Naive B cell (primary cell): ENCODE measurements at places on chromosomes 11 and 22.

DNA sequence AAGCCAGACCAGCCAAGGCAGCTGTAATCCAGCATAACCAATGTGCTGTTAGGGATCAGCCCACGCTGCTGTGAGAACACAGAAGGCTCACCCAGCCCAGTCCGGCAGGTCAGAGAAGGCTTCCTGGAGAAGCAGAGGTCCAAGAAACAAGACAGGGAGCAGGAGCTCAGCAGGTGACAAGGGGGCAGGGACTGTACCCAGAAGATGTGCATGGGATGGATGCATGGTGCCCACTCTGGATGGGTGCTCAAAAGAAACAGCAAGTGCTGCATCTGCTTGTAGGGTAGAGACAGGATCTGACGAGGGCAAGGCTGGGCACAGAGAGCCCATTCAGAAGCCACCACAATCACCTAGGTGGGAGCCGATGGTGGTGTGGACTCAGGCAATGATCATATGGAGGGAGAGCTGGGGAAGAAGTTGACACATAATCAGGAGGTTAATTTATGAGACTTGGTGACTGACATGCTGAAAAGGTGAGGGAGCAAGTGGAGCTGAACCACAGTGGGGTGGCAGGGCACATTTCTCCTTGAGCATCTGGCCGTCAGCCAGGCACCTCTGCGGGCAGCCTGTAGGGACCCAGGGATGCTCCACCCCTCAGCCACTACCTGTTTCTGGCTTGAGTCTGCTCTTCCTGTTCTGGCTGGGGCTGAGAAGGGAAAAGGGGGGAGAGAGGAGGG, 102.3 kb upstream of the DRD2 start:
- DNase-seq: no peak

- DNase-seq: no peak
Observed at GRCh38 chr22:39504071-39504470, 2.0 kb downstream of the MIEF1 start.

DNA sequence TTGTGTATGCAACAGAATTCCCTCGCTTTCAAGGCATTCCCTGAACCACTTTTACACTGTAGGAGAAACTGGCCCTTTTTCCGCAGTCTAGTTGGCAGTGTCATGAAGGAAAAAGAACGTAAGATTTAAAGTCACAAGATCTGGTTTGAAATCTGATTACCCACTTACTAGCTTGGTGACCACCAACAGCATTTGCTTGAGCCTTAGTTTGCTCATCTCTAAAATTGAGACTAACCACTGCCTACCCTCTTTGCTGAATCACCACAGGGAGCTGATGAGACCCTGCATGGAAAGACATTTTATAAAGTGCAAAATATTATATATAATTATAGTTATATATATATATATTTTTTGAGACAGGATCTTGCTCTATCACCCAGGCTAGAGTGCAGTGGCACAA, 39.4 kb downstream of the SYTL2 start:
- no peak for DNase-seq

DNA sequence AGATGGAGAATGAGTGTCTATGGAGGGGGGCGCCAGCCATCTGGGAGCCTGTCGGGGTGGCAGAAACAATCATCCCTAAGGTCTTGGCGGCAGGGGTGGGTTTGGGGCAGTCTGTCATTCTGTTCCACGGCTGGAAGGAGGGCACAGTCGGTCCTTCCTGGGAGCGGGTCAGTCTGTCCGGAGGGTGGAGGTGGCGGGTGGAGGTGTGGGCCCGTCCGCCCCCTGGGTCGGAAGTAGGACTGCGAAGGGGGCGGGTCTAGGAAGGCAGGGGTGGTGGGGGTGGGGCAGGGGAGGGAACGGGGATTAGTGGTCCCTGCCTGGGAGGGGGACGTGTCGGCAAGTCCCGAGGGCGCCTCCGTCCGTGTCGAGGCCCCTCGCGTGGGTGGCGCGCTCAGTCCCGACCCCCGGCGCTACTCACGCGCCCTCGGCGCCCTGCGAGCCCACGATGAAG, 461 bp downstream of the TBC1D10A start:
- no peak for DNase-seq

GRCh38 chr22:27668828-27669797, 132.4 kb downstream of the MN1 start:
- DNase-seq: no peak
